ENCODE measurements at places on chromosomes 6 and 20.

DNA sequence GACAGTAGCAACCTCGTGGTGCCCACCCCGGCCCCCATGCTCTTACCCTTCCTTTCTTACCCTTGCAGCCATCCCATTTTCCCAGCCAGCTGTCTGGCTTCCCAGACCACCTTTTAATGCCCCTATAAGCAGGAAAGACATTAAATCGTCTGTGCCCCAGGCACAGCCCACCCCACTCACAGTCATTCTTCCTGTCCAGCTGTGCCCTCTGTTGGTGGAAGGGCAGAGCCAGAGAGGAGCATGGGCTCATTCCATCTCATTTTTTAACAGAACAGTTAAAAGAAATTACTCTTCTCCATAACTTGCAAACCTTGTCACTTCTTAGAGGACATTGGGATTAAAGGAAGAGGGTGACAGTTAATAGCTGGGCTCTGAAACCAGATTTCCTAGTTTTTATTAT is 240.5 kb downstream of the NRN1 start:
- no peak for DNase-seq

- DNase-seq, result no peak
Measured at GRCh38 chr6:55917751-55918415, 42.5 kb upstream of the BMP5 start.

DNA sequence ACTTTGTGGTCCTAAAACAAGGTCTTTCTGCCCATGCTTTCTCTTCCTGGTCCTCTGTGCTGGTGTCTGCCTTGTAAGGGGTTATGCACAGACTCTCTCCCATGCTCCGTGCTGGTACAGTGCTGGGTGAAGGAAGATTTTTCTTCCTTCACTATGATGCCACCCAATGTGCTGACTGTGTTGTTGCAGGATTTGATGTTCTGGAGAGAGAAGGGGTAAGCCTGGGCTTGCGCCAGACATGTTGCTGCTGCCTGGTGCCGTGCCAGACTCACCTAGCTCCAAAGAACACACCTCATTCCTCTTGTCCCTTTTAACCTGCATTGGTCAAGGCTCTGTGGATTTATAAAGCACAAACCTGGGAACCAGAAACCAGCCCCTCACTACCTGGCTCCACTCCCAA is 28.4 kb upstream of the ARMH2 start:
- no peak for DNase-seq

DNA sequence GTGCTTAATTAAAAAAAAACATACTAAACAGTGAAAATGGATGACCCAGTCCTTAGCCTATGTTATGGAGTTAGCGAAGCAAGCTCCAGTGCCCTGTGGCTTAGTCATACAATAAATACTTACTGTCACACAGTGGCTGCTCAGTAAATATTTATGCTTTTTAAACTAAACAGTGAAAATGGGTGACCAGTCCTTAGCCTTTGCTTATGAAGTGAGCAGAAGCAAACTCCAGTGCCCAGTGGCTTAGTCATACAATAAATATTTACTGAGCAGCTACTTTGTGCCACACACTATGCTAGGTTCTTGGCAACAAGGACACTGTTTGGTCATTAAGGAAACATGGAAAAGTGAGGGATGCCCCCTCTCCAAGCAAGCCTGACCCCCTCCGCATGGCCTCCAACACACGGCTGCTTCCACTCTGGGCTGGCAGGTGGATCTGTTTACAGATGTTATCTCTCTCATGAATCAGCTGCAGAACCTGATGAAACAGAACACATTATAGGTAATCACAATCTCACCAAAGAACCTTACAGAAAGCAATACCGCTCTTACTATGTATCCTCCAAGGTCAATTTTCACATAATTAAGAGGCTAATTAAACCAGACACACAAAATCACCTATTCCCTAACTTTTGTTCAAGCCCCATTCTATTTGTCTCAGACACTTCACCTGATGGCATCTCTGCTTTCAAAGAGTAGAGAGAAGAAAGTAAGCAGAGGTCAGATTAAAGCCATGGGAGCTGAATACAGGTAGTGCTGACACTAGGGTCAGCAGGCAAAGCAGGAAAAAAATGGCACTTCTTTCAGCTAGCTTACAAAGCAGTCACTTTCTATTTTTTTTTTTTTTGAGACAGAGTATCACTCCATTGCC is 27.3 kb downstream of the CDK5RAP1 start:
- no peak for DNase-seq

DNA sequence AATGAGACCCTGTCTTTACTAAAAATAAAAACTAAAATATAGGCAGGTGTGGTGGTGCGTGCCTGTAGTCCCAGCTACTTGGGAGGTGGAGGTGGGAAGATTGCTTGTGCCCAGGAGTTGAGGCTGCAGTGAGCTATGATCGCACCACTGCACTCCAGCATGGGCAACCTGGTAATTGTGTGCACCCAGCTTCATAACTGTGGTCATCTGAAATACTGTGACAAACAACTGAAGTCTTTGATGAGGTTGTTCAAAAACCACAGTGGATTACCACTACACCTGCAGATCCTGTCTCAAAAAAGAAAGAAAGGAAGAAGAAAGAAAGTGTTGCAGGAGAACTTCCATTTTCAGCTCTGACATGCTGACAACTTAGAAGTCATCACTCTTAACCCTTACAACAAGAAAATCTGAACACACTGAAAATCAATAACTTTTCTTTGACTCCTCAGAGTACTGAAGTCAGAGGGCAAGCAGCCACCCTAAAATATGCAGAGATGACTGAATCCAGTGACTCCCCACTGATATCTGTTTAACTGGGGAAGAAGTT is 13.8 kb upstream of the ZBP1 start:
- no peak for DNase-seq

DNA sequence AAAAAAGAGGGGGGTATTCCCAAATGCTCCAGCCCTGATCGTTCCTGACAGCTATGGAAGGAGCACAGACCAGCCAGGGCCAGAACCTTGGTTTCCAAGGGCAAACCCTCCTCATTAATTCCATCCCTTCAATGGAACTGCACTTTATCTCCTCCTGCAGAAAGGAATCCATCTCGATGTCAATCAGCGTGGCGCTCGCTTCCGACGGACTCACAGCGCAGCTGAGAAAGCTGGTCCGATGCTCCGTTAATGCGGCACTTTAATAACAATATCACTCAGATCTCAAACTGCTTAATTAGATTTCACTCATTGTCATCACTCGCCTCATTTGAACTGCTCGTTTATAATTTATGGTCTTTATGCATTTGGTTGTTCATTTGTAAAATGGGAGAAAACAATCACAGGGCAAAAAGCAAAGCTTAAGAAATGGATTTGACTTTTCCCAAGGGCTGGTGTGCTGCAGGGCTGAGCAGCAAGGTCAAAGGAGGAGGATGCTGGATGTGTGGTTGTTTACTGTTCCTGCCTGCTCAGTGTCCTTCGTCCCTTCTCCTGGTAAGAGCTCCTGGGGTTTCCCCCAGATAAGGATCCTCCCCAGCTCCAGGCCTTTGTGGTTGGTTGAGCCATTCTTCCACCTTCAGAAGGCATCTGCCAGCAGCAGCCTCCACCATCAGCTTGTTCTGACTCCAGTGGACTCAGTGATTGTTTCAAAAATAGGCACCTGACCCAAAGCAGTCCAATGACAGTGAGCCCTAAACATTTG is 152.7 kb downstream of the ANKRD60 start:
- DNase-seq, result no peak

DNA sequence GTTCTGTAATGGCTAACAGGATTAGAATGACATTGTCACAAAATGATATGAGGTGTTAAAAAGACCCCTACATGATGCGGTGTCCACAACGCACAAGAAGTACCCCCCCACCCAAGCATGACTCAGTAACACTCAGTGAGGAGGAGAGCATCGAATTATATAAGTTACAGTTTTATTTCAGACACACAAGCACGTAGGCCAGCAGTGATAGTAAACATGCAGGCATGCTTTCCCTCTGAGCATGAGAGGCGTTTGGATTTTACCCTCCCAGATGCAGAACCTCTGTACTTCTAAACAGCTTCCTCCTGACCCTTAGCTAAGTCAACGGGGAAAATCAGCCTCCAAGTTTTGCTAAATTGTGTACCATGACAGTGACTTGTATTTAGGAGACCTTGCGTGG is 23.9 kb downstream of the GNAS start:
- no peak for DNase-seq

DNA sequence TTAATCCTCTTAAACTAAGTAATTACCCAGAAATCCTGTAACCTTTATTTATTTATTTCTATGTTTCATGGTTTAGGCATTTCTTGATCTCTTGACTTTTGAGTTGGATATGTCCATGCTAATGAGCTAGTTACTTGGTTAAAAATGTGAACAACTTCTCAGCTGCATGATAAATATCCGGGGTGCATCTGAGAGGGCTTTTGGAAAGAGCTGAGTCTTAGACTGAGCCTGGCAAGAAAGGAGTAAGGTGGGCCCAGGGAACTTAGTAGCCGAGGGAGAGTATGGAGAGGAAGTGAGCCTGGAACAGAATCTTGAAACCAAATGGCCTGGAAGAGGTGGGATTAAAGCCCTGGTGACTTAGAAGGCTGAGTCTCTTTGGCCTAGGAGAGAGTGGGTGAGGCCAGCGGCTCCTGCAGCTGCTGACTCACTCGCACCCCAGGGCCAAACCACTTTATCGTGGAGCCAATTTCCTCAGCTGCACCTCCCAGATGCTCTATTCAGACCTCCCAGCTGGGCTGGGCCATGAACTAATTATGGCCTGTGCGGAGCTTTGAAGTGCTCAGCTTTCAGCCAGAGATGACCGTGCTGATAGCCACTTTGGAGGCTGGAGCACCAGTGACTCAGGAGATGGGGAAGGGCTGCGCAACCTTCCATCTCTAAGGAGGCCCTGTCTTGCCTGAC is 19.1 kb downstream of the TGM3 start:
- DNase-seq, result no peak

DNA sequence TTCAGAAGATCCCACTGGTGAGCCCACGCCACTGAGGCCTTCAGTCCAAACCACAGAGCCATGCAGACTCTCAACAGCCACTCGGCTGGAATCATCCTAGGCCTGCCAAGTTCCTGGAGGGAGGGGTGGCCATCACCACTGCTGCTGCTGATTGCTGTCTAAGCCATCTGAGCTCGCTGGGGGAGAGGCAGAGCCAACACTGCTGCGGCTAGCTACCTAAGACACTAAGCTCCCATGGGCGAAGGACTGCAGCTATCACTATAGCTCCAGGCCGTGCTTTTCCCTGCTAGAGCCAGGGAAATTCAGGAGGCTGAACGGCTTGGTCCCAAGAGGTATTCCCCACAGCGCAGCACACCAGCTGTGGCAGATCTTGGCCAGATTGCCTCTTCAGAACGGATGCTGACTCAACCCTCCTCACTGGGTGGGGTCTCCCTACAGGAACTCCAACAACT is 73.6 kb downstream of the TBC1D32 start:
- no peak for DNase-seq

- DNase-seq, result no peak
Measured at GRCh38 chr6:56671651-56672461, 29.2 kb upstream of the DST start.

DNA sequence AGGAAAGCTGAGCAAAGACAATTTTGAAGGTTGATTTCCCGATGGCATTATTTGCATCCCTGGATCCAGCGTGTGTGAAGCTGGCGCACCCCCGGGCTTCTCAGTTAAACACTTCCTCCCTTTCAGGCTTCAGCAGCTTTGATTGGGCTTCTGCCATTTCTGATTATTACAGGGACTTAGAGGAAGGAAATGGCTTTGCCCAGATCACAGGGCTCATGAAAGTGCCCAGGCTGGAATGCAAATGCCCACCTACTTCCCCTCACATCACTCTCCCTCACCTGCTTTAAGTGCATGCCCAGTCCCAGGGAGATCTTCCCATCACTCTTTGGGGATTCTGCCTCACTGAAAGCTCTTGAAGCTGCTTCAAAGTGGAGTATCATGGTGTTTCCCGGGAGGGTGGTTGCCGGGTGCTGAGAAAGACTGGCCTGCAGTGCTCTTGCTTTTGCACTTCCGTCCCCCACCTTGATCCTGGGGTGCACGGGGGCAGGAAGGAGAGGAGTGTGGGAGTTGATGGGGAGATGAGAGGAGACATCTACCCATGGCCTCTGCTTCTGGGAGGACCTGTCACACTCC is 28.3 kb downstream of the PHACTR3 start:
- DNase-seq, result no peak

- DNase-seq, result no peak
Measured at GRCh38 chr6:14719270-14719669, 526.6 kb upstream of the JARID2 start.

GRCh38 chr6:90382760-90383159 is 86.1 kb upstream of the BACH2 start:
- no peak for DNase-seq

GRCh38 chr6:33198853-33199436 is 1.5 kb downstream of the RXRB start:
- DNase-seq, result no peak

GRCh38 chr6:35857853-35858252 is 52.7 kb downstream of the LHFPL5 start:
- no peak for DNase-seq

GRCh38 chr20:21450572-21450971 is 53.2 kb upstream of the NKX2-4 start:
- DNase-seq, result no peak

DNA sequence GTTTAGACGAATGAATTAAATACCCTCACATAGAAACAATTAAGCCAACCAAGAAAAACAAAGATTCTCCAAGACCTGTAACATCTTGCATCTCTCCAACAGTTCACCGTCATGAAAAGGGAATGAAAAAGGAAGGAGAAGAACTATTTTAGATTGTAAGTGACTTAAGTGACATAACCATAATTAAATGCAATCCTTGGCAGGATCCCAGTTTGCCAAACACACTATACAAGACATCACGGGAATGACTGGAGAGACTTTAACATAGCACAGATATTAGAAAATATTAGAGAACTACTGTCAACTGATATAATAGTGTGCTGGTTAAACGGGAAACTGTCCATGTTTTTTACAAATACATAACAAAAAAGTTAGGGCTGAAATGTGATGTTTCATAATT is 22.2 kb downstream of the EPB41L2 start:
- DNase-seq, result no peak

Data from activated T-cell treated with anti-CD3 and anti-CD28 coated beads, Interleukin-2, amount 50 U/mL, for 1 hour (primary cell).